ENCODE measurements at places on chromosomes 5 and 9.

DNA sequence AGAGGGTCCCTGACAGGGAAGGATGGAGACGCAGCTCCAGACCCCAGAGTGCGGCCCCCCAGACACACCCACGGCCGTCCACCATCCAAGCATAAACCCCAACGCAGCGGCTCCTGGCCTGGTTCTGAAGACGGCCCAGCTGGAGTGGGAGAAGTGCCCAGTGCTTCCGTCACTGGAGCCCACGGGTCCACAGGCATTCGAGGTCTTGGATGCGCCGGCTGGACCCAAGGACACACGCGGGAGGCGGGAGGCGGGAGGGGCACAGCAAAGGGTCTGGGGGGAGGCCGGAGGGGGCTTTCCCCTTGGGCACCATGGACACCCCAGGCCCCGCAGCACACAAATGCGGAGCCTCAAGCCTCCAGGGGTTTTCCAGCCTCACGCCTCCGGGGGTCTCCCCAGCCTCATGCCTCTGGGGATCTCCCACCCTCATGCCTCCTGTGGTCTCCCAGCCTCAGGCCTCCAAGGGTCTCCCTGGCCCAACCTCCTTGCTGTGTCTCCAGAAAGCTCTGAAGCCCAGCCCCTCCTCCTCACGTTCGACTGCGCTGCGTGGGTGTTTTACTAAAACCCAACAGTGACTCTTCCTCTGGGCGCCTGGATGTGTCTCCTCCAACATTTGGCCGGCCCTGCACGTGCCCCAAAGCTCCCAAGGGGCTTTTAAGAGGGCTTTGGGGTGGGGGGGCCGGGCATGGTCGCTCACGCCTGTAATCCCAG is 15.2 kb downstream of the EXD3 start:
- no peak for DNase-seq

GRCh38 chr5:40649463-40650030 is 30.2 kb upstream of the PTGER4 start:
- DNase-seq = no peak

DNA sequence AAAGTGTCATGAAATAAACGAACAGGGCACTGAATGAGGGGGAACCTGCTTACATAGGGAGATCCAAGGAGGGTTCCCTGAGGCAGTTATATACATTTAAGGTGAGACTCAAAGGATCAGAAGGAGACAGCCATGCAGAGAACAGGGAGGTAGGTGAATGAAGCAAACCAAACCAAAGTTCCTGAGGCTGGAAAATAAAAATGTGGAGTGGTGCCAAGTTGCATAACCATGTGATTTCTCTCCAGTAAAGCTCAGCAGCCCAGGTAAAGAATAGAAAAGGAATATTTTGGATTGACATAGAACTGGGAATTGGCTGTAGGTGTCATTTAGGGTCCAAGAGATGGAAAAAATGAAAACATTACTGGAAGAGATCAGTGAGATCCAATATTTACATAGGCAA is 110.7 kb downstream of the CAAP1 start:
- DNase-seq = no peak

DNA sequence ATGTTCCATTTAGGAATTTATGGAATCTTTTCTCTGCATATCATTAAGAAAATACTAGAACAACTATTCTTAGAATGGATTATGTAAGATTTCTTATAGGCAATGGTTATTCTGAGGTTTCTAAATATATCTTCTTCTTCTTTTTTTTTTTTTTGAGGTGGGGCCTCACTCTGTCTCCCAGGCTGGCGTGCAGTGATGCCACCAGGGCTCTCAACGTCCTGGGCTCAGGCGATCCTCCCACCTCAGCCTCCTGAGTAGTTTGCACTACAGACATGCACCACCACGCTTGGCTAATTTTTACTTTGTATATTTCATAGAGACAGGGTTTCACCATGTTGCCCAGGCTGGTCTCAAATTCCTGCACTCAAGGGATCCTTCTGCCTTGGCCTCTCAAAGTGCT is 137.2 kb downstream of the SREK1 start:
- DNase-seq = no peak

GRCh38 chr9:108628316-108628715 is 227.5 kb downstream of the ACTL7B start:
- no peak for DNase-seq

- no peak for DNase-seq
Measured at GRCh38 chr5:131615957-131616356, 19.1 kb downstream of the RAPGEF6 start.

DNA sequence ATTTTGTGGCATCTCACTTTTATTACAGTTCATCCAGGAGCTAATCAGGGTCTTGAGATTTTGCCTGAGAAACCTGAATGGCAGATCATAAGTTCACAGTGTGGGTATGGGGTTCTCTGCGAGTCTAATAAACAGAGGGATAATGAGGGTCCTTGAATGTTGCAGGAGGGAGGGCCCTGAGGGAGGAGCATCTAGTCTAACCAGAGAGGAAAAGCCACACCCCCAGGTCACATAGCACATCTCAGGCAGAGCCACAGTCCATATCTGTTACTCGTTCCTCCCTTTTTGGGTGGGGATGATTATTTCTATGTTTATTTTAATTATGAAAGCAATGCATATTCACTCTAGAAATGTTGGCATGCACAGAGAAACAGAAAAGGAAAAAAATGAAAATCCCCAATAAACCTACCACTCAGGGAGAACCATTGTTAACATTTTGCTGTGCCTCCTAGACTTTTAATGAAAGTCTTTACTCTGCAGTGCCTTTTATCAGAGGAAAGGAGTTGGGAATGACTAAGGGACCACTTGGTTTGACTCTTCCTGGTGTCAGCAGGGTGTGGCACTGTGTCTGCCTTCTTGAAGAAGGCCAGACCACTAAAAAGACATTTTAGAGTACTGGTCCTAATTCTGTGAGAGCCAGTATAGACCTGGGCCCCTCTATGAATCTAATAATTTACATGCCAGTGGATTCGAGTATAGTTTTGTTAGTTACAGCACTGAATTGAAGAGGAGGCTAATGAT is 2.8 kb downstream of the GALNT12 start:
- no peak for DNase-seq

- no peak for DNase-seq
Measured at GRCh38 chr5:54895816-54896341, 89.5 kb downstream of the ESM1 start.

- no peak for DNase-seq
Measured at GRCh38 chr9:91937056-91937455, 13.0 kb downstream of the ROR2 start.

DNA sequence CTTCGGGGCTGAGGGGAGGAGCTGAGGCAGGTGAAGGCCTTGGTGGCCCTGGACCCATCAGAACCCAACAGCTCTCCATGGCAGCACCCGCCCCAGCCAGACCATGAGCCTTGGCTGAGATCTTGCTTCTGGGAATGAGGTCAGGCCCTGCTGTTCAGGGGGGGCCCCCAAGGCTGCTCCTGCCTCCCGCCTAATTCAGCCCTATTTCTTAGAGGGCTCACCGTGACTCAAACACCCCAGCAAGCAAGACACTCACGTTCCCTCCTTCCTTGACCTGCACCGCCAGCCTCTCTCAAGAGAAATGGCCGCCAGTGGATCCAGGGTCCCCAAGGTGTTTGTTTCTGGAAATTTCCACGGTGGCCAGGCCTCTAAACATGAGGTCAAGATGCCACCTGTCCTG is 61.4 kb upstream of the PPP1R26 start:
- no peak for DNase-seq

- no peak for DNase-seq
Measured at GRCh38 chr9:108972626-108973209, 38.5 kb downstream of the ABITRAM start.

DNA sequence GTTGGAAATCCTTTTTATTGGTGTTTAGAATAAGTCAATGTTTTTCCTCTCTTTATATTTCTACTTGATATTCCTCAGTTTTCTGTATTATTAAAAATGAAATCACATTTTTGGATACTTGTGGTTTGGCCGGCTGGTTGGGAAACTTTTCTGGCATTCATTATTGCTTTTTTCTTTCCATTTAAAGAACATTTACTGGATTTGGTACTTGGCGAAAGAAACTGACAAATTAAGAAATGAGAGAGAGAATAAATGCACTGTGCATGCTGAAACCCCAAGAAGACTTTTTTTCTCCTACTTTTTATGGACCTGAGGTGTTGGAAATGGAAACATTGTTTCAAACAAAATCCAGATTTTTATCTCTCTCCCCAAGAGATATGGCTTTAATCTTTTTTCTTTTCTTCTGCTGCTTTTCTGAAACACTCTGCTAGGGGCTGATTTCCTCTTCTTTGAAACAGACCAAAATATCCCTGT is 128.4 kb downstream of the SNX18 start:
- no peak for DNase-seq

- DNase-seq = no peak
Measured at GRCh38 chr9:93132946-93133680, 938 bp downstream of the NINJ1 start.

- no peak for DNase-seq
Measured at GRCh38 chr5:142197098-142197497, 88.5 kb downstream of the NDFIP1 start.

- DNase-seq = no peak
Measured at GRCh38 chr9:123191680-123192079, 76.7 kb downstream of the STRBP start.

DNA sequence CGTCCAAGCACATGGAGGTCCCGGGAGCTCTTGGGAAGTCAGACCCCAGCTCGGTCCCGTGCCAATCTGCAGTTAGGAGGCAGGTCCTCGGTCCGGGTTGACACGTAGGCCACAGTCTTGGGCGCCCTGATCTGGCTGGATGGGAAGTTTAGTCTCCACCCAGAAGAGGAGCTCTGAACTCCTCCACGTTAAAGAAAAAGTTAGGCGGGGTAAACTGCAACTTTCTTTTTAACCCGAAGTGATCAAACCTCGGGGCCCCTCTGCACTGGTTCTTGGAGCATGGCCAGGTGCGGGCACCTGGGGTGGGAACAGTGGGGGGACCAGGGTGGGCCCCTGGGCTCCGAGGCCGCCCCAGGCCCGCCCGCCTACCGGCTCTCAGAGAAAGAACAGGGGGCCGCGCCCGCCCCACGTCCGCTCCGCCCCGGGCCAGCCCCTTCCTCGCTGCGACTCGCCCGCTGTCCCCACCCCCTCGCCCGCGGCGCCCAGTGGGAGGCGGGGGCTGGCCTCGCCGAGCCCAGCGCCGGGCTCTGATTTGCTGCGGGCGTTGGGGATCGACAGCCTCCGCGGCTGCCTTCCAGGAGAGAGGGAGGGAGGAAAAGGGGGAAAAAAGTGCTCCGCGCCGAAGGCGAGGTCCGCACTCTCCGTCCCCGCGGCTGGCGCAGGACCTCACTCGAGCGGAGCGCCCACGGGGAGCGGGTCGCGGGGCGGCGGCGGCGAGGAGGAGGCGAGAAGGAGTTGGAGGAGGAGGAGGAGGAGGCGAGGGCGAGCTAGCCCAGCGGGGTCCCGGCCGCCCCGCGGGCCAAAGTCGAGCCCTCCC is at the start of gene COL5A1:
Gene COL5A1, plus strand, starts transcription at position 631 of the 817 bp plus-strand sequence. CDS start 385 bp downstream, outside the sequence.
- no peak for DNase-seq

DNA sequence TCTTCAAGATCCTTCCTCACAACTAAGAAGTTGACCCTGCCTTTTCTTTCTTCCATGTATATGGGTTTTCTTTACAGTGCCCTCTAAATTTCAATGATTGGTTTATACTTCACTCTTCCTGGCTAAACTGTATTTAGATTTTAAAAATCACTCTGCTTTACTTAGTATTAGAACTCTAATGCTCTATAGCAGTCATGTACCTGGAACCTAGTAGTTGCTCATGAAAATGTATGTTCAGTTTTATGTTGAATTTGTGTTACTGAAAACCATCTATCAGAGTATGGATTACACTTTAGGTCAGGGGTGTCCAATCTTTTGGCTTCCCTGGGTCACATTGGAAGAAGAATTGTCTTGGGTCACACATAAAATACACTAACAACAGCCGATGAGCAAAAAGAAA is 1024.3 kb downstream of the NR2F1-AS1 start:
- DNase-seq = no peak

DNA sequence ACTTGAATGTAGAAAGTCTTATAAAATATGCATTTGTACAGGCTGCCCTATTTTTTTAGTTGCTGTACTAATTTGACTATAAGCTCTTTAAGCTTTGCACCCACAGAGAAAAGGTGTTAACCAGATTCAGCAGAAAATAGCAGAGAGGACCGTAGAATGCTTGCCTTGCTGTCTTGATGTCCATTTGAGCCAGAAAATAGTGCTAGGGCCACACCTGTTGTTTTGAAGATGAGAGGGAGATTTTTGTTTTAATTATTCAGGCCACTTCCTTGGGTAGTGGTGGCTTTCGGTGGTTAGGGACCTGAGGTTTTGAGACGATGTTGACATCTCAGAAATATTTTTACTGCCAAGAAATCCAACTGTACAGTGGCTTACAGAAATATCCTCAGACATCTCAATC is 196.0 kb downstream of the SPATA31D1 start:
- no peak for DNase-seq

DNA sequence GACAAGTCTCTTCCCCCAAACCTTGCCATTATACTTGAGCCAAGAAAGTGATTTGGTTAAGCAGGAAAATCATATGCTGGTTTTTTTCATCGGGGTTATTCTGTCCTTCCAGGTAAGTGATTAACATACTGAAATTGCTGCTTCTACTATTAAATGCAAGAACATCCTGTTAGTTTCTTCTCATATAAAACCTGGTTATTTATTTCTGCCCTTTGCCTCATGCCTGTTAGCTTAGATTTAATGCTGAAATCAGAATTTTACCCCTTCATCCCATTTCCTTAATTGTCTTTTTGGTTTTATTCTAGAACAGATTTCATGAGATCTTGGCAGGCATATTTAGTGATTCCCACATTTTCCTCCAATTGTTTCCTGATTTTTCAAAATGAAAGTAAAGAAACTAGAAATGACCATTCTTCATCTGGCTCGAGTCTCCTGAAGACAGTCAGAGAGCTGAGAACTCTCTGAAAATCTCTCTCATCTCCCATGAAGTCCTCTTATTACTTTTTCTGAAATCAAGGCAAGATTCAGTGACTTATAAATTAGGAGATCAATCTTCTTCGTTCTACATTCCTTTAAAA is 132.9 kb downstream of the NFIB start:
- no peak for DNase-seq

DNA sequence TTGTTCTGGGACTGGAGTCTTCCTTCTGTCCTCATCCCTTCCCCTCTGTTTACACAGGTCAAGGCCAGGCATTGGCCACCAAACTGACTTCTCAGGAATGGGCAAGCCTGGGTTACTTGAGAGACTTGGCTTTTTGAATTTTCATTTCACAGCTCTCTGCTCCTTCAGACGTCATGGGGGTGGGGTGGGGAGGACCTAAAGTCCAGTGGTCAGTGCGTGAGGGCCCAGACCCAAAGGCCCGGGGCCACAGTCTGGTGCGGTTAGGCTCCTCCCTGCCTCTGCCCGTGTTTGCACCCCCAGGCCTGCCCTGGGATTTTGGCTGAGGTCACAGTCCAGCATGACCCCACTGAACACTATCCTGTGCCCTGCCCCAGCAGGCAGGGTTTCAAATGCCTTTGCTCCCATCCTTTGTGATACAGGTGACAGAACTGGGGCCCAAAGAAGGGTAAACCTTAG is 4.1 kb upstream of the CXXC5 start:
- no peak for DNase-seq
